ENCODE measurements at places on chromosomes 4 and X.

GRCh38 chr4:86036736-86037135 lies 323.1 kb downstream of the MAPK10 start:
- DNase-seq, result no peak

- DNase-seq, result no peak
Observed at GRCh38 chr4:95522682-95523530, 25.9 kb downstream of the UNC5C start.

- DNase-seq, result no peak
Observed at GRCh38 chrX:39956803-39957394, 140.9 kb downstream of the BCOR start.

DNA sequence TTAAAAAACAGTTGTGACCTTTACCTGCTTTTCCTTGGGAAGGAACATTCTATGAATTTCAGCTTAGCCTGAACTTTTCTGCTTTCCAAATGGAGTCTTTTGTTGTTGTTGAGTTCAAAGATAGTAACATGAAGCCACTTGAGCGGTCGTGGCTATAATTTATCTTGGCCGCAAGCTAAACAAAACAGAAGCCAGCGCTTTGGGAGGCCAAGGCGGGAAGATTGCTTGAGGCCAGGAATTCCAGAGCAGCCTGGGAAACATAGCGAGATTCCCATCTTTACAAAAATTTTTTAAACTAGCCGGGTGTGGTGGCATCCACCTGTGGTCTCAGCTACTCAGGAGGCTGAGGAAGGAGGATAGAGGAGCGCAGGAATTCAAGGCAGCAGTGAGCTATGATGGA lies 29.9 kb downstream of the TKTL1 start:
- DNase-seq, result no peak

DNA sequence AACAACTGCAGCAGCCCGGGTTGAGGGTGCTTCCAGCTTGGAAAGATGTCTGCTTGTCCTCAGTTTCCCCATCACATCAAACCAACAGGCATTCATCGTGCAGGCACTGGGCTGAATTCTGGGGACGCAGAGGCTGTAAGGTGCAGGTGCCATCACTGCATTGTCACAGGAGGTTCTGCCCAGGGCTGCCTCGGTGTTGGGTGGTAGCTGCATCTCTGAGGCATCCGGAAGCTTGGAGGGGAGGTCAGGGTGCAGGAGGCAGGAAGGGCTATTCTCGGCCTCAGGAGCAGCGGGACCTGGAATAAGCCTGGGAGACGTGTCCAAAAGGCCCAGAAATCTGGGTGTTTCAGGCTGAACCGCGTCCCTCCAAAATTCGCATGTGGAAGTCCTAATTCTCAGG lies 134.6 kb downstream of the HMX1 start:
- peak; percentile 11 for DNase-seq

DNA sequence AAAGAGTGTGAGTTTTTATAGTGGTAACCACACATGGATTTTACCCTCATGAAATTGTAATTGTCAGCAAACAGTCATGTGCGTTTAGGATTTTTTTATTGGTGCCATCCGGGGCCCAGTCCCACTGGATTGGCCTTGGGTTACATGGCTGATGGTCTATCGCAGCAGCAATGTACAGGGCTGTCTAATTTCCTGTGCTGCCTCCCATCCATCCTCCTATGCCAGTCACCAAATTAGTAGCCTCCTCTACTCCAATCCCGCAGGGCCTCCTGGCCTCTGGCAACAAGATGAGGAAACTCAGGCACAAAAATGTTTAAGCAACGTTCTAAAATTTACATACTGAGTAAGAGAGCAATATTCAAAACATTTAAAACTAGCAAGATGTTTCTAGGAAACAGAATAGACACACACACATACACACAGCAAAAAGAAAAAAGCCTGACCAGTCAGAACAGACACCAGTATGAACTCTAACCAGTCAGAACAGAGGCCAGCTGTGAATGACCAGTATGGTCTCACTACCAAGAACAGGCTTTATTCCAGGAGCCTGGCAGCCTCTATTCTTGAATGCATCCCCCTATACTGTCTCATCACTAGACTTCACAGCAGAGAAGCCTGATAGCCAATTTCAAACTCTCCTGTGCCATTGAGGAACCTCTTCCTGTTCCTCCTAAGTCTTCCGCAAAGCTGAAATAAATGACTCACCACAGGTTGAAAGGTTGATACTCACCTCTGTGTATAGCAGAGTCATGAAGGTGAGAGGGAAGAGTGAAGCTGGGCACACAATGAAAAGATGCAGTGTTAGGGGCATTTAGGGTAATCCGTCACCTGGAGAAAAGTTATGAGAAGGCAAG lies 42.6 kb downstream of the CHRNA9 start:
- no peak for DNase-seq

GRCh38 chr4:93710101-93710846 lies 118.3 kb upstream of the ATOH1 start:
- peak; percentile 6 for DNase-seq

- DNase-seq, result no peak
Observed at GRCh38 chrX:11346121-11346682, 53.0 kb downstream of the AMELX start.

- DNase-seq, result no peak
Observed at GRCh38 chr4:165516281-165516833, 137.5 kb downstream of the CPE start.

DNA sequence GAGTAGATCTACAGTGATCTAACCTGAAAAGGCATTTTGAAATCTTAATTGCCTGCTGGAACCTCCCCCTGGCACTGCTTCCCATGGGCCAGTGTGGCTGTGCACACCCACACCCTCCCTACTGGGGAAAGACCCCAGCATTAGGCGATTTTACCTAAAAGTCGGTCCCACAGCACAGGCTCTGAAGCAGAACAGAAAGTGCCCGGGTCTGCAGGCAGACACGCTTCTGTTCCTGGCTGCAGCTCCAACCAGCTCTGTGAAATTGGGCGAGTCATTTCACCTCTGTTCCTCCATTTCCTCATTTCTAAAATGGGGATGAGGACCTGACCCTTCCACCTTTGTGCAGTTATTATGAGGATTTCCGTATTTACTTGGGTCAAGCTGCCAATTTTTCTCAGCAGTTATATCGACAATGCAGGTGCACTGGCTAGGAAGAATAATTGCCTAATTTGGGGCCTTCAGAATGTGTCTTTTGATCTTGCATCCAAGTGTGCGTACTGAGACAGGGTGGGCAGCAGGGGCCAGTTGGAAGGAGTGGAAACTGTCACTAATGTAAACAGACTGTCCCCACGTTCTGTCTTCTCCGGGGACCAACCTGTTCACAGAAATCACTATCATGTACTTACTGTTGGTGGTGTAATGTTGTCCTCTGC lies 7.1 kb downstream of the KLF3 start:
- peak; percentile 51 for DNase-seq

DNA sequence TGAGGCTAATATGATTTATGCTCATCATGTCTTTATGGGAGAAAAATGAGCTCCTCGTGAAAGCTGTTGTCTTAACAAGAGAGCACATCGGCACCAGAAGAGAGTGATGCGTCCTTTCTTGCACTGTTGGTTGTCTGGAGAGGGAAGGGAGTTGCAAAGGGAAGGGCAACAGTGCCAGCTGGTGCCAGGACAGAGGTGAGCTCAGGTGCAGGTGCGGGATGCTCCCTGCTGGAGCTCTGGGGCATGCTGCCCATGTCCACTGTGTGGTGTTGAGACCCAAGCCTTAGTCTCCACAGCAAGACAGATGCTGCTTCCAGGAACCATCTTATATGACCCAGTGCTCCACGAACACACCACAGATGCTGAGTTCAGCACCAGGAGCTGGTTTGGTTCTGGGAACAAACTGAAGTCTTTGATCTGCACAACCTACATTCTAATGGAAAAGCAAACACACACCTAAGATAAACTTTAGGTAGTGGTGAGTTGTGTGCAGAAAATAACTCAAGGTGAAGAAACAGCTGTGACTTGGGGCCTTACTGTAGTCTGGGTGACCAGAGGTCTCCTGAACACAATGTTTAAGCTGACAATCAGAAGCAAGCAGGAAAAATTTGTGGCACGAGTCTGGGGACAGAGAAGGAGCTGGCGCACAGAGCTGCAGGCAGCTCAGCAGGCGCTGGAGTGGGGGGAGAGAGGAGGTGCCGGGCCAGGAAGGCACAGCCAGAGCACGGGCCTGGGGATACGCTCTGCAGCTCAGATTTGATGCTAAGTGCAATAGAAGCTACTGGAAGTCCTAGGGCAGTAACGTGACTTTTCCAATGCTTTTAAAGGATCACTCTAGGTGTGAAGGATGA lies 73.2 kb downstream of the HAUS3 start:
- DNase-seq, result no peak

DNA sequence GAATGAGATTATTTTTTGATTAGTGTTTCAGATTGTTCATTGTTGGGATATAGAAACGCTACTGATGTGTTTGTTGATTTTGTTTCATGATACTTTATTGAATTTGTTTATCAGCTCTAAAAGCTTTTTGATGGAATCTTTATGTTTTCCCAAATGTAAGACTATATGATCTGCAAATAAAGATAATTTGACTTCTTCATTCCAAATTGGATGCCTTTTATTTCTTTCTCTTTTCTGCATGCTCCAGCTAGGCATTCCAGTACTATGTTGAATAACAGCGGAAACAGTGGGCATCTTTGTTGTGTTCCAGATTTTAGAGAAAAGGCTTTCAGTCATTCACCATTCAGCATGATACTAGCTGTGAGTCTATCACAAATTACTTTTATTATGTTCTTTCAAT lies 21.8 kb downstream of the SPANXN4 start:
- DNase-seq, result no peak

GRCh38 chrX:65528705-65529340 lies 5.8 kb downstream of the LAS1L start:
- DNase-seq, result peak; percentile 68

- peak; percentile 0 for DNase-seq
Observed at GRCh38 chrX:68944211-68944610, 115.4 kb downstream of the EFNB1 start.

- no peak for DNase-seq
Observed at GRCh38 chr4:99022566-99022965, 27.0 kb downstream of the METAP1 start.

DNA sequence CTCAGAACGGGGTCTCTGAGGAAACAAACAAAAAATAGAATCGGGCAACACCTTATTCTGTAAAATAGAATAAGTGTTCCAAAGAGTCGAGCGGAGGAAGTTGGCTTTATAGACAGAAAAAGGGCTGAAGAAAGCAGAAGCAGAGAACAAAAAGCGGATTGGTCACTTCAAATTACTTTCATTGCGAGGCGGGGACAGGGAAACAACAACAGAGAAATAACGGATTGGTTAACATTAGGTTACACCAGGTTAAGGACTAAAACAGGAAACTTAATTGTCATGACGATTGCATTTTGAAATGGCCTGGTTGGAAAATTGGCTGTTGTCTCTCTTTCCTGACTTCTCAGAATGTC lies 433 bp upstream of the COQ2 start:
- peak; percentile 28 for DNase-seq

DNA sequence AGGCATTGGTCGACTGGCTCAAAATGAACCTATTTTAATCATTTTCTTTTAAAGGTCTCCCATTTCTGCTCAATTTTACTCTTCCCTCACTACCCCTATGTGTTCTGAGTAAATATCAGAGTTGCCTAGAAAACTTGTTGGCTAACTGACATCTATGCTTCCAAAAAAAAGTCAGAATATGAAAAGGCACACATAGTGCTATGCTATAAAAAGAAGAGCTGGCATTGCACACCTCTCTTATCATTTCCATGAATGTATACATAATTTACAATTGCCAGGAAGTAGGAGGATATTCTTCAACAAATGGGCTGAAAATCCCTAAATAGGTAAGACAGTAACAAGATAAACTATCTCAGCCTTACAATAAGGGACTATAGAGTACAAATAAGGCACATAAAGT lies 70.2 kb downstream of the FRYL start:
- DNase-seq, result no peak

GRCh38 chr4:149531861-149532260 lies 283.8 kb downstream of the IQCM start:
- no peak for DNase-seq

- no peak for DNase-seq
Observed at GRCh38 chr4:157792716-157793115, 380.1 kb downstream of the GASK1B start.

DNA sequence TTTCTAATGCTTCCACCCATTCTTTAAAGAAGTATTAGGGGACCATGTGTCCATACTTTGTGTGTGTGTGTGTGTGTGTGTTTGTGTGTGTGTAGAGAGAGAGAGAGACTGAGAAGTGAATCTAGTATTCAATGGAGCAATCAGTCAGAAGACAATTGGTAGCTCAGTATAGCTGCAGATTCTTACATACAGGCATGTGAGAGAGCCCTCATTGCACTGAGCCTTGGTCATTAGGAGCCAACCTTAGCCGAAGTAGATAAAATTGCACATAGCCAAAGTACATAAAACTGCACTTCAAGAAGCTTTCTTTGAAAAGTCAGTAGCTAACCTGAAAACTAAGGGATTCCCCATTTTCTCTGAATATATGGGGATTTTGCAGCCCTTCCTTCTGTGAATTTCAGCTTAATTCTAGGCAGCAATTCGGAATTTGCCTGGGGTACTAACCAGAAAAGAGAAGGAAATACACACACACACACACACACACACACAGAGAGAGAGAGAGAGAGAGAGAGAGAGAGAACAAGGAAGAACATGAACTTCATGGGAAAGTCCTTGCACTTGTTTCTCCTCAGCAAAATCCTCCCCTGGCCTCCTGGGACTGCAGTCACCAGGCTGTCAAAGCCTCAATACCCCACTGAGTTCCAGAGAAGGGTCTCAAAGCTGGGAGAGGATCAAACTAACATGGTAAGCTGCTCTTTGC lies 1.7 kb upstream of the PRDM8 start:
- DNase-seq, result no peak
